Activated B cell treated with CpG ODN at 0.5 μM for 24 hours (primary cell): ENCODE measurements at places on chromosomes 3 and 15.
A peak's percentile ranks its signal among the peaks of the same experiment; 100 is the strongest.

DNA sequence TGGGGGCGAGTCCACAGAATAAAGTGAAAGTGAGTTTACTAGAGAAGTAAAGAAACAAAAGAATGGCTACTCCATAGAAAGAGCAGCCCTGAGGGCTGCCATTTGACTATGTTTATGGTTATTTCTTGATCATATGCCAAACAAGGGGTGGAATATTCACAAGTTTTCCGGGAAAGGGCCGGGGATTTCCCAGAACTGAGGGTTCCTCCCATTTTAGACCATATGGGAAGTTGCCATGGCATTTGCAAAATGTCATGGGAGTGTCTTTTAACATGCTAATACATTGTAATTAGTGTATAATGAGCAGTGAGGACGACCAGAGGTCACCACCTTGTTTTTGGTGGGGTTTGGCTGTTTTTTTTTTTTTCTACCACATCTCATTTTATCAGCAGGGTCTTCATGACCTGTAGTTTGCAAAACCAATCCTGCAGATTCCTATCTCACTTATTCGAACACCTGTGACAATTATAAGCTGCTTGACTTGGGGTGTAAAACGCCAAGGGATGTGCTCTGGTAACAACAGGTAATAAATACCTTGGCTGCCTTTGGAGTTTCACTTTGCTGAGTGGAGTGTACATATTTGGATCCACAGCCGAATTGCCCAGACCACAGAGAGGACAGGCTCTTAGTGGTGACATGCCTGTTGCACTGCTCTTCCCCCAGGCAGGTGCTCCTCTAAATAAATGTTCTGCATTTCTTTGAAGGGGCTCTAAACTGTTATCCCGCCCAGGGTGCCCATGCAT, 43.6 kb downstream of the C2CD4B start:
- no peak for DNase-seq

DNA sequence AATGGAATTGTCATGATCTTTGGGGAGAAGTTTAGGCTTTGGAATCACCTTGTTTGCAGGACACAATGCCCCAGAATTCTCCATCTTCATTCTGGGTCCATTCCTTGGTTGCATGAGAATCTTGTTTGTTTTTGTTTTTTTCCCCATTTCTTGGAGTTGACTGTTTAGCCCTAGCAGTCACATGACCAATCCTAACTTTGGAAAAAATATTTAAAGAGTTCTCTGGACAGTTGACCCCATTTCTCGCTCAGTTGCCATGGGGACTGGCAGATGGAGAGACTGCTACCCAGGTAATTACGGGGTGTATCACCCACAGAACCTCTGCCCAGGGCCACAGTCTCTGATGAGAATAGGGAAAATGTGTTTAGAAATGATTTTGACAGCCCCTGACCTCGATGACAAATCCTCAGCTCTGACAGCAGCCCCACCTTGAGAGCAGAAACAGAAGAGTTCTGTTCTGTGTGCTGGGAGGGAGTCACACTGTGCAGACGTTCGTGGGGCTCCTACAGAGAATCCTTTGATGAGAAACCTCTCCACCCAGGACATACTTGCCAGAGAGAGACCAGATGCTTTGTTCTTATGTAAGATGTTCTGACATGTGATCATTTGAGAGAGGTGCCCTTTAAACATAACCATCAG, 57.7 kb downstream of the IL16 start:
- no peak for DNase-seq

- no peak for DNase-seq
Observed at GRCh38 chr3:128283421-128283820, 130.1 kb downstream of the EEFSEC start.

DNA sequence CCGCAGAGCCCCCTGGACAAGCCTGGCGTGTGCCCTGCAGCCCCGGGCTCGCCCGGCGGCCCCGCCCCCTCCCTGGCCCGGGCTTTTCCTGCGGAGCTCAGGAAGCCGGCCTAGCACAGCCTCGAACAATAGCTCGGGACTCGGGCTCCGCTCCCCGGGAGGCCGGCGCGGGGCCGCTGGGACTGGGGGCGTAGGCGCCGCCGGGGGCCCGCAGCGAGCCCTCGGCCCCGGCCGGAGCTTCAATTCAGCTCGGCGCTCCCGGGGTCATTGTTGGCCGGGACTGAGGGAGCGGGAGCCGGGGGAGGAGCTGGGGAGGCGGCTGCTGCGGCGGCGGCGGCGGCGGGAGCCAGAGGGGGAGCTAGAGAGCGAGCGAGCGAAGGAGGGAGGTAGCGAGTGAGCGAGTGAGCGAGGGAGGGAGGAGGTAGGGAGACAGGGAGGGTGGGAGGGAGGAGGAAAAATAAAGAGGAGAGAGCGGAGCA, 41.0 kb upstream of the ROPN1 start:
- DNase-seq = peak; percentile 55

DNA sequence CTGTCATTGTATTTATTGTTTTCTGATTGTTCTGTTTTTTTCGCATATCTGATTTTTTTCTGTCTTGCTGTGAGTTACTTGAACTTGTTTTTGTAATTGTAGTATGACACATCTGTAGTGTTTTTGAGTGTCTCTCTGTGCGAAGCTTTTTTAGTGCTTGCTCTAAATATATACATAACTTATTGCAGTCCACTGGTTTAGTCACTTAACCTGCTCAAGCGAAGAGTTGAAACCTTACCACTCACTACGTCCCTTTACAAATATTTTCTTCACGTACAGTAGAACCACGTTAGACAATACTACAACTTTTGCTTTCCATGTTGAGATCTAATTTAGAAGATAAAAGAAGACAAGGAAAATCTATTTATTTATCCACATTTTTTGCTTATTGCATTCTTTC, 713.0 kb upstream of the GRM7 start:
- DNase-seq = no peak

DNA sequence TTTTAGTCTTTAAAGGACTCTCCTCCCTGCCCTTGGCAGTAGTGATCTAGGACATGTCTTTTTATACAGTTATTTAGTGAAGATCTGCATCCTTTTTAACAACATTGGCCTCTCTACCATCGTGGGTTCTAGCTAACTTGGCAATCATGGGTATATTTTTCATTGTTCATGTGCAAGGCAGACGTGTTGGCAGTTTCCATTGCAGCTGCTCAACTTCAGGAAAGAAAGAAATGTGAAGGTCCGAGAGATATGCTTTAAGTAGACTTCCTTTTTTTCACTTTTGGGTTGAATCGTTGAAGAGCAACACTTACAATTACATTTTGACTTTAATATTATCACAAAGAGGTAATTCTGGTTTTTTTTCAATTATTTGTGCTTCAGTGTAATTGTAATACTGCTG, 172.6 kb downstream of the SATB1 start:
- DNase-seq = no peak
